Effector memory CD4-positive, alpha-beta T cell (primary cell): ENCODE measurements at places on chromosomes 13 and 19.

GRCh38 chr19:507286-508203, at the start of gene TPGS1:
TSS of gene TPGS1 (plus strand) at chr19:507497. CDS start at chr19:507507, 10 bp downstream.
- peaks cover 49% of the 10 kb centered on the region for H3K4me1 ChIP-seq
- no peaks in the 10 kb centered on the region for H3K27me3 ChIP-seq
- peak; percentile 61 for DNase-seq
- no peaks in the 10 kb centered on the region for H3K36me3 ChIP-seq

- DNase-seq = no peak
- H3K4me1 ChIP-seq = peaks cover 11% of the 10 kb centered on the region
- H3K27ac ChIP-seq = no peak overlapping the region
- no peaks in the 10 kb centered on the region for H3K27me3 ChIP-seq
- no peak overlapping the region for H3K4me3 ChIP-seq
Observed at GRCh38 chr13:25292301-25292700, 5.0 kb upstream of the MTMR6 start.

DNA sequence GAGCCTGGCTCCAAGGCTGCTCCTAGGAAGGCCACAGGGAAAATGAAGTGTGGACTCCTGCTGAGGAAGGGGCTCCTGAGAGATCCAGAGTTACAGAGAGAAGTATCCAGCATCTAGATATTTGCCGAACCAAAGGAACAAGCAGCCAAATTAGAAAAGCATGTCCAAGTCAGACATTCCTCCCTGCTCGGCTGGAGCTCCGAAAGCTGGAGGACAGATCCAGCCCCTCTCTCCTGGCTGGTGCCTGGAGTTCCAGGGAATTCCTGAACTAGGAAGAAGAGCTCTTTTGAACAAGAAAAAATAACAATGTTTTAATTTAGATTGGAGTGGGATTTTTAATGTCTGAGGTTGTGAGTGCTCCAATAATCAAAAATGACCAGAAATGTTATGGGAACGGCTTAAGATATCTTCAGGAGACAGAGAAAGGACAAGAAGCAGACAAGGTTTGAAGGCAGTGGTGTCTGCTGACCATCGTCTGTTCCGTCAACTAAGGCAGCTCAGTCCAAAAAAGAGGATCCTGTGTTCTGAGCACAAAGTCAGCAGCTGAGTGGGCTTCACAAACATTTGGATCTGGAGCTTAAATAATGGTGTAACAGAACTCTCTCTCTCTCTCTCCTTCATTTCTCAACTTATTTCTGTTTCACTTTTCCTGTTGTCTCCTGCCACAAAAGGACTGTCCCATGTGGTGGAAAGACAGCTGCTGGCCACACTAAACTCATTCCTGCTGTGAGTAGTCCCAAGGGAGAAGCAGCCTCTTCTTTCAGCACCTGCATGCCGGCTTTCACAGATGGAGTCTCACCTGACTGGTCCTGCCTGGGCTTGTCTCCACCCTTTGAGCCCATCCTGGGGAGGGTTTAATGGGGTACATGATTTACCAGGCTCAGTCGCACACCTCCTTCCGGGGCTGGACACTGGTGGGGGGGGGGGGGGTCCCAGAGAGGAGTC, 31.5 kb upstream of the IRS2 start:
- no peak overlapping the region for H3K4me3 ChIP-seq
- H3K27ac ChIP-seq = no peak overlapping the region
- H3K36me3 ChIP-seq = no peaks in the 10 kb centered on the region
- H3K4me1 ChIP-seq = no peaks in the 10 kb centered on the region
- no peak for DNase-seq

DNA sequence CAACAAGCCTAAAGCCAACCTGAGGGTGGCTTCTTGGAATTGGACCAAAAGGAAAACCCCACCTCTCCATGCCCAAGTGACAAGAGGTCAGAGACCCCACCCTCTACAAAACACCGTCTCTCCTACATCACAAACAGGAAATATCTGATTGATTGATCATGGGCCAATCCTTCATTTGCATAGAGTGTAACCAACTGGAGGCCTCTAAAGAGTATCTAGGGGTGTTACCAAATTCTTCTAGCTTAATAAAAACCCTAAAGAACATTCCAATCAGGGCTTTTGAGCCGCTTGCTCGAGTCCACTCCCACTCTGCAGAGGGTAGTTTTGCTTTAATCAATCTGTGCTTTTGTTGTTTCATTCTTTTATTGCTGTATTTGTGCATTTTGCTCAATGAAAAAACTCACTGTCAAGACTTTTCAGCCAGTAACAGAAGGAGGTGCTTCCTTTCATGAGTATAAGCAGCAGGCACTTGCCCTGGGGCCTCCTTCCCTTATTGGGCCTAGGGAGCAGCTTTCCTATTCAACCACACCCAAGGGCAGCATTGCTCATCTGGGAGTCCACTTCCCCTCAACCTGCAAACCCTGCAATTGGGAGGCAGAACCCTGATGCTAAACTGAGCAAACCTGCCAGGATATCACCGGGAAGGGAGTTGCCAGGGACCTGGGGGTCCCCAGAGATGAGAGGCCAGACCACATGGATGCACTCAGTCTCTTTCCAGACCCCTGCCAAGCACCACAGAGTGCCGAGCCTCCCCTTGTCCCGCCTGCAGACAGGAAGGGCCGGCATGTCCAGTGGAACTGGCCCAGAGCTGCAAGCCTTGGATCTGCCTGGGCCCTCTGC, 154.3 kb upstream of the VSTM2B start:
- no peaks in the 10 kb centered on the region for H3K4me1 ChIP-seq
- no peak for DNase-seq
- H3K4me3 ChIP-seq = no peak overlapping the region
- H3K36me3 ChIP-seq = no peaks in the 10 kb centered on the region
- no peaks in the 10 kb centered on the region for H3K27me3 ChIP-seq

GRCh38 chr13:97844151-97844550, 109.3 kb upstream of the IPO5 start:
- no peaks in the 10 kb centered on the region for H3K36me3 ChIP-seq
- H3K27ac ChIP-seq = no peak overlapping the region
- H3K27me3 ChIP-seq = no peaks in the 10 kb centered on the region
- H3K4me3 ChIP-seq = no peak overlapping the region

DNA sequence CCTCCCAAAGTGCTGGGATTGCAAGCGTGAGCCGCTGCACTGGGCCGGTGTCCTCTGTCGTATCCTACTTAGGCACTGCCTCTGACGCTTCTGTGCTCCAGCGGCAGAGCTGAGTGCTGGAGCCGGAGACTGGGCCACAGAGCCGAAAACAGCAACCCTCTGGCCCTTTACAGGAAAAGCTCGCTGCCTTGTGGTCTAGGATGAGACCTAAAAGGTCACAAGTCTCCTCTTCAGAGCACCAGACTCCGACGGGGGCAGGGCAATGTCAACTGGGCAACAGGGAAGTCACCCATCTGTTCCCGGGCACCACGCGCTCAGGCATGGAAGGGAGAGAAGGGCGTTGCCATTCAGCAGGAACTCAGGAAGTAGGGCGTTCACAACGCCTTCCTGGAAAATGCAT, 91.7 kb downstream of the GADD45B start:
- no peak overlapping the region for H3K4me3 ChIP-seq
- no peaks in the 10 kb centered on the region for H3K36me3 ChIP-seq
- H3K27ac ChIP-seq = no peak overlapping the region
- H3K4me1 ChIP-seq = peaks cover 7% of the 10 kb centered on the region
- no peak for DNase-seq
- H3K27me3 ChIP-seq = no peaks in the 10 kb centered on the region
